ENCODE measurements at places on chromosomes 16 and 17.

DNA sequence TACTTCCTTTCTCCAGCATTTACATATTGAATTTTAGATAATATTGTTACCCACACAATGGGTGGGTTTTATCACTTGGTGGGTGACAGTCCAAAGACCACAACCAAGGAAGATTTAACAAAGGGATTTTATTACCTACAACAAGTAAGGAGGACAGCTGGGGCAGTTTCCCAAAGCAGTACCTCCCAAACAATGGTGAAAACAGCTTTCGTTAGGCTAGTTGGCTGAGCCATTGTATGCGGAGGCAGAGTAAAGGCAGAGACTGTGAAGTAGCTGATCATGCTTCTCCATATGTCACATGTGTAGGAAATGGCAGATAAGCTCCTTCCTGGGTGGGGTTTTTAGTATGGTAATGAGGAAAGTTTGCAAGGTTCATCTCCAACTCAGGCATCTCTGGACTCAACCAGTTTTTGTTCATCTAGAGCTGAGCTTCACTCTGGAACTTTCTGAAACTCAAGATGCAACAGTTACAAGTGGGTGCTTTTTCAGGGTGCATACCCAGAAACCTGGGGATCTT is 104.3 kb upstream of the PSMD7 start:
- DNase-seq: no peak

DNA sequence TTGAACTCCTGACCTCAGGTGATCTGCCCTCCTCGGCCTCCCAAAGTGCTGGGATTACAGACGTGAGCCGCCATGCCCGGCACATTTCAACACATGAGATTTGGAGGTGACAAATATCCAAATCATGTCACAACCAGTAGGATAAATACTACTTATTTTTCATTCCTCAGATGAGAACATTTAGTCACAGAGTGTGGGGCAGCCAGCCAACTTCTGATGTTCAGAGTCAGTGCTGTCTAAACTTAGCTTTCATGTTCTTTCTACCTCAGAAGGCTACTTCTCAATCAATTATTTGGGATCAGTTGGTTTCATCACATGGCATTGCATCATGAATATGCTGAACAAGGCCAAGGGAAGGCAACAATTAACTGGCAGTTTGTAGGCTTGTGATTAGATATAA is 134.5 kb downstream of the CDH13 start:
- DNase-seq: no peak

- DNase-seq: no peak
Observed at GRCh38 chr16:1993731-1994131, 4.0 kb downstream of the SYNGR3 start.

GRCh38 chr16:77823067-77823466 is 34.7 kb downstream of the VAT1L start:
- DNase-seq: no peak

- DNase-seq: no peak
Observed at GRCh38 chr17:82014432-82014831, 8.2 kb downstream of the CENPX start.

- DNase-seq: no peak
Observed at GRCh38 chr16:50252082-50252611, 14.2 kb upstream of the ADCY7 start.

GRCh38 chr17:63493411-63493810 is 16.6 kb downstream of the ACE start:
- no peak for DNase-seq

DNA sequence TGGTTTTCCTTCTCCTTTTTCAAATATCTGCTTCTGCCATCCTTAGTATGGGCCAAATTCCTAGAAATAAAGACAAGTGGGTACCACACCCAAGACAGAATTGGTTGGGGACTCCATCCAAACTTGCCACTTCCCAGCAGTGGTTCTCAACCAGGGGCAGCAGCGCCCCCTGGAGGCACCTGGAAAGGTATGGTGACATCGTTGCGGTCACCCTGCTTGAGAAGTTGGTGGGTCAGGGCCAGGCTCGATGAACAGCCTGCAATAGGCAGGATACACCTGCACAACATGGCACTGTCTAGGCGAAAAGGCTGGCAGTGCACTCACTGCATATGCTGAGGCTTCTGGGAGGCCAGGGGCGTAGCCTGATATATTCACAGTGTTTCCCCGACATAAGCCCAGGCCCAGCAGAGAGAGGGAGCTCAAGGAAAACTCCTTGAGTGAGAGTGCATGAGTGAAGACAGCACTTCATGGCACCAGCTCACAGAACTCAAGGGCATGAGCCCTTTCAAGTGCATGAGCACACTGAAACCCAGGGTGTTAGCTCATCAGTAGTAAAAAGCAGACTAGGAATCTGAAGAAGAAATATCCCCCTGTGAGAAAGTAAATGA is 57.7 kb downstream of the CMC2 start:
- no peak for DNase-seq

- no peak for DNase-seq
Observed at GRCh38 chr17:72931163-72931562, 161.3 kb downstream of the SLC39A11 start.

DNA sequence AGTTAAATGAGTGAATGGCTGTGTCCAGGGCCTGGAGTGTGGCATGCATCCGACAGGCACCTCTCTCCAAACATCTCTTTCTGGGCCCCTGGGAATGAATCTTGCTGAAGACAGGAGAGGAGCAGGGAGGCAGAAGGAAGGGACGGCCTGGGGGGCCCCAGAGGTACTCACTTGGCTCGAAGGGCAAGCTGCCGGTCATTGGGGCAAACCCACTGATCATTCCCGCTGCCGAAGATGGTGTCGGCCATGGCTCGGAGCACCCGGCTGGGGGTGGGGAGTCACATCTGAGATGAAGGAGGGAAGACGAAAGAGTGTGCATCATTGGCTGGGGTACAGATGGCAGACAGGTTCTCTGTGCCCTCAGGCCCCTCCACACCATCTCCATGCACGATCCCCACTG is 25.3 kb downstream of the RPH3AL start:
- DNase-seq: no peak

- DNase-seq: no peak
Observed at GRCh38 chr16:1647856-1648255, 30.2 kb upstream of the JPT2 start.

GRCh38 chr16:89084814-89085612 is 8.6 kb upstream of the ACSF3 start:
- no peak for DNase-seq

DNA sequence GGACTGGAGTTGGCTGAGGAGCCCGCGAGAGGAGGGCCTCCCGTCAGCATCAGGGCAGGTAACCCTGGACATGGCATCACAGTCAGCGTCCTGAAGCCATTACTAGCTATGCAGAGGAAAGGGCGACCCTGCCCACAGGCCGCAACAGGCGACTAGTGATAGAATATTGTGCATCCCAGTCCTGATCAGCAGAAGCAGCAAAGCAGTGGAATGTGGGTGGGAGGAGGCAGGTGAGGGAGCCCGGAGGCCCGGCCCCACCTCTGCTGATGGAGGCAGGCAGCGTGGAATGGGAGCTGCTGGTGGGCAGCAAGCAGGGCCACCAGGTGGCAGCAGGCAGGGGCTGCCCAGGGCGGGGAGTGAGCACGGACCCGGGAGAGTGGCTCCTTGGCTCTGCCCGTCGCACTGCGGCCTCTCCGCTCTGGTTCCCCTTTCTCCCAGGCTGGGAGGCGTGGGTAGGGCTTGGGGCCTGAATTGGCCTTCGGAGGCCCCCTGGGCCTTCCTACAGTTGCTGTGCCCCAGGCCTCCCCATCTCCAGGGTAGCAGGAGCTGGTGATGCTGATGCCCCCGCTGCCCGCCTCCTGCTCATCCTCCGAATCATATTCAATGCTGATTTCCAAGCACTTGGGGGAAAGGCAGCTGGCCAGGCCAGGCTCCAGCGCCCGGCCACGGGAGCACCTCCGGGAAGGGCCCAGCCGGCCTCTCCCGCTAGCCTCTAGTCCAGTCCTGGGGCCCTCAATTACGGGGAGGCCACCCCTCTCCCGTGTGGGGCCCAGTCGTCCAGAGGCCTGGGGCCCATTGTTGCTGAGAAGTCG is 20.2 kb downstream of the TSPOAP1 start:
- DNase-seq: no peak

DNA sequence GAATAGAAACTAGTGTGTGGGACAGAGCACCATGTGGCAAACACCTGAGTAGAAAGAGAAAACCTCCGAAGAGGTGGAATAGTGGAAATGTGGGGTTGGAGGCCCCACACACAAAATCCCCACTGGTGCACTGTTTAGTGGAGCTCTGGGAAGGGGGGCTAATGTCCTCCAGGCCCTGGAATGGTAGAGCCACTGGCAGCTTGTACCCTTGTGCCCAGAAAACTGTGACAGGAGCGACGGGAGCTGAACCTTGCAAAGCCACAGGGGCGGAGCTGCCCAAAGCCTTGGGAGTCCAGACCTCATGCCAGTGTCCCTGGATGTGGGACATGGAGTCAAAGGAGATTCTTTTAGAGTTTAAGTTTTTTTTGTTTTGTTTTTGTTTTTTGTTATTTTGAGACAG is 50.6 kb downstream of the RNF112 start:
- no peak for DNase-seq

GRCh38 chr16:66154801-66155200 is 211.7 kb upstream of the CDH5 start:
- DNase-seq: no peak

DNA sequence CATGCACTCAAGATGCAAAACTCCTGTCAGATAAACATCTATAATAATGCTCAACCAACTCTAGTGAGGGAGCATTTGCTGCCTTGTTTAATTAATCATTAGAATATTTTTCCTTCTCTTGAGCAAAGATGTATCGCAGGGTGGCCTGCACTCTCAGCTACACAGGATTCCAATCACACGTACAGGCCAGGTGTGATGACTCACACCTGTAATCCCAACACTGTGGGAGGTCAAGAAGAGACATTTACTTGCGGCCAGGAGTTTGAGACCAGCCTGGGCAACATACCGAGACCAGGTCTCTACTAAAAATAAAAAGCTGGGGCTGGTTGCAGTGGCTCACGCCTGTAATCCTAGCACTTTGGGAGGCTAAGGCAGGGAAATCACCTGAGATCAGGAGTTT is 49.1 kb downstream of the ARHGAP17 start:
- no peak for DNase-seq

GRCh38 chr16:27334838-27335237 is 21.1 kb downstream of the IL4R start:
- no peak for DNase-seq

GRCh38 chr16:82684256-82684655 is 57.5 kb downstream of the CDH13 start:
- DNase-seq: no peak

DNA sequence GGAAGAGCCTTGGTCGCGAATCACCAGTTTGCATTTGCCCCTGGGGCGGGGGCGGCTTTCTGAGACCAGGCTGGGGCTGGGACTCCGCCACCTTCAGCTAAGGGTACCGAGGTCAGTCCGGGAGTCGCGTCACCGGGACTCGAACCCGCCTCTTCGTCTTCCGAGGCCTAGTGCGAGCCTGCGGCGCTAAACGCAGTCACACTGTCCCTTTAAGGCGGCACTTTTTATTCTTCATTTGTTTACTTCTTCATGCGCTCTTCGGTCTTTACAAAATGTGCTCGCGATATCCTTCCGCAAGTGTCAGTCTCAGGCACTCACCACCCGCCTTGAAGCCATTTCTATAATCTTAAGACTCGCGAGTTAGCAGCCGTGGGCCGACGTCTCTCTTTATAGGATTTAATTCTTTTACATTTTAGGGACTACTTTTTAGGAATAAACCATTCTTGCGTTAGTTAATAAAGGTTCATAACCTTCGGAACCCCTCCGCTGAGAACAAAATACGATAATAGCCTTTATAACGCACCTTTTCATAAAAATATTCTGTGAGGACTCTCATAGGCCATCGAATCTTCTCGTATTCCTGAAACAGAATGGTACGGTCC is 593 bp upstream of the HEXIM1 start:
- peak; percentile 61 for DNase-seq

DNA sequence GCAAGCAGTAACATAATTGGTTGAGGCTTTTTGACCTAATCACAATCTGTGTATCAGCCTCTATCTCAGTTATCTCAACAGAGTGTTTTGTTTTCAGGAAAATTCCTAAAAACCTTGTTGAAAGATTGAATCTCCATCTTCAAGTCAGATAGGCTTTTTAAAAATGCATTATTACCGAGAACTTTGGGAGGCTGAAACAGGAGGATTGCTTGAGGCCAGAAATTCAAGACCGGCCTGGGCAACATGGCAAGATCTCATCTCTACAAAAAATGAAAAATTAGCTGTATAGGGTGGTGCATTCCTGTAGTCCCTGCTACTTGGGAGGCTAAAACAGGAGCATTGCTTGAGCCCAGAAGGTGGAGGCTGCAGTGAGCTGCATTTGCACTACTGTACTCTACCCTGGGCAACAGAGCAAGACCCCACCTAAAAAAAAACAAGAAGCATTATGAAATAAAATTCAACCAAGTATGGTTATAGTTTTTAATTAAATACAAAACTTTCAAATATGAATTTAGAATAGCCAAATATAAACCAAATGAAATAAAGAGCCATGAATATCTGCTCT is 68.4 kb downstream of the VMP1 start:
- no peak for DNase-seq

- DNase-seq: peak; percentile 69
Observed at GRCh38 chr17:75848523-75849278, 4.5 kb upstream of the UNC13D start.

DNA sequence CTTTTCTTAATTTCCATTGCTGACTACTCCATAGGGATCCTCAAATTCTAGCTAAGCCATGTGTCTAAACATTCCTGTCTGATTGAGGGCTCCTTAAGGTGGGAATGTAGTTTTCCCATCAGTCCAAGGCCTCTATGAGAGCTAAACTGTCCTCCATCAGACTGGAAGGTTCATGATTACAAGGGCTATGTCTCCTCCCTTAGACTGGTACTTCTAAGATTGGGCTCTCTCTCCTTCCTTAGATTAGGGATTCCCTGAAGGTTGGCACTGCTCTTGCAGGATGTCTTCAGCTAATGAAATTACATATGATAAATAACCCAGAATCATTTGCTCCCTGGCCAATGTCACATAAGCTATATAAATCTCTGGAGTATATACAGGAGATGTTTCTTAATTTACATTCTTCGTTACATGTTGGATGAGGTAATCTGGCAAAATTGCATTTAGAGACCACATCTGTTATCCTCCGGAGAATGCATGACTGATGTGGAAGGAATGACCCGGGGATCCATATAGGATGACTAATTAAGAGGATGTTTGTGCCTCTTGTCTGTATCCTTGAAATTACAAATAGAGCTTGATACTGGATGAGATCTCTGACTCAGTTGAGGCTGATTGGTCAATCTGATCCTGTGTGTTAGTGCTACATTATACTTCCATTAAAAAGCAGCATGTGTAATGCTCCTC is 14.2 kb downstream of the B4GALNT2 start:
- no peak for DNase-seq

DNA sequence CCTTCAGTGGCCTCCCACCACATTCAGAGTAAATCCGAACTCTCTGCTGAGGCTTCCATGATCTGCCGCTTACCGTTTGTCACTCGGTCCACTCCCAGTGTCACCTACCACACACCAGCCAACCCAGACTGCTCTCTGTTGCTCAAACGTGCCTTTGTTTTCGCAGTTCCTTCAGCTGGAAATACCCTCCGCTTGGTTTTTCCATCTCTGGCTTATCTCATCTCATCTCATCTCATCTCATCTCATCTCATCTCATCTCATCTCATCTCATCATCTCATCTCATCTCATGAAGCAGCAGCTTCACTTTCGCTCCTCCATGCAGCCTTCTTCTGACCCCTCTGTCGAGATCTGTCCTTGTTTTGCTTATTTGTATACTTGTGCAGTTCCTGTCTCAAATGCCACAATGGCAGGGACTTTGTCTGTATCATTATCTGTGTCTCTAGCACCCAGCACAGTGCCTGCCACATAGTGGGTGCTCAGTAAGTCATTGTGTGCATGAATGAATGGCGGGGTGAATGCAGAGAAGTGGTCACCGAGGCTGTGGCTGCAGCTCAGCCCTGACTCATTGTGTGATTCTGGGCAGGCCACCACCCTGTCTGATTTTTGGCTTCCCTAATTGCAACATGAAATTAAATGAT is 3.8 kb upstream of the SNX20 start:
- DNase-seq: no peak

Data from effector memory CD4-positive, alpha-beta T cell (primary cell).